Thymus (tissue), 14 donors: ENCODE measurements at places on chromosomes 2 and 18. TPM values are rescaled to one million over a fixed set of nuclear protein-coding genes. Genes with fewer than 3 reads are reported as not detected.

Gene KDM3A
- 53.4 TPM for total RNA-seq

DNA sequence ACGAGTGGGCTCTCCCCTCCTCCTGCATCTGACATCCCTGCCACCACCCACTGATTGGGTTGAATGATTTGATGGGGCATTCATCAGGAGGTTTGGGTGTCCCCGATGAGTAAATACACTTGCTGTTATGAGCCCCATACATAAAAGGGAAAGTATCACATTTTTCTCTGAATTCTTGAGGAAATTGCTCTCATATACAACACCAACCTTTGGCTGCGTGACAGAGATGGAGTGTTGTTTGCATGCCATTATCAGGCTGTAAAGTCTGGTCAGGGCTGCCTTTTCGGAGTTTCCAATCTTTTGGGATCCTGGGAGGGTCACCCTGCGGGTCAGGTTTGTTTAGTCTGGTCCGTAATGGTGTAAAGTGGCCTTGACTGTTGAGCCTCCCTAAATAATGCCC is 227.9 kb upstream of the SPRED2 start:
- no peaks in the 10 kb centered on the region for H3K4me1 ChIP-seq
- H3K36me3 ChIP-seq, result no peaks in the 10 kb centered on the region
- no peaks in the 10 kb centered on the region for H3K27me3 ChIP-seq
- DNase-seq, result no peak
- no peak overlapping the region for H3K4me3 ChIP-seq

DNA sequence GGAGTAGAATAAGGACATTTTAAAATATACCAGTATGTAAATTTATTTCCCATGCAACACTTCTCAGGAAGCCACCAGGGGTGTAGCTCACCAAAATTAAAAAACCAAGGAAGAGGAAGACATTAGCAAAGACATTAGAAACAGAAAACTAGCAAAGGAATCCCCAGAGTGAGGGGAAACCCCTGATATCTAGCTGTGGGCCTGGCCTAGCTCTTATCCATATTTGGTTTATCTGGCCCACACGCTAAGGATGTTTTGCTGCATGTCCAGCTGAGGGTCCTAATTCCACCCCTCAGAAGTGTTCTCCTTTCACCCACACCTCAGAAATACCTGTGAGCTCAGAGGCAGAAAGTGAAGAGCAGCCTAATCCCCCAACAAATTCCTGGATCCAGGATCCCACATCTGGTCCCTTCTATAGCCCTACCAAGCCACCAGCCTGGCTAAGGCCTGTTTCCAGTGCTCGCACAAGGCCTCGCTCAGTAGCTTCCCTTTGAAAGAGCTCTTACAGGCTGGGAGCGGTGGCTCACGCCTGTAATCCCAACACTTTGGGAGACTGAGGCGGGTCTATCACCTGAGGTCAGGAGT is 17.4 kb downstream of the OSBPL1A start:
- no peak overlapping the region for H3K27ac ChIP-seq
- H3K36me3 ChIP-seq, result no peaks in the 10 kb centered on the region
- no peak for DNase-seq
- H3K27me3 ChIP-seq, result no peaks in the 10 kb centered on the region
- no peak overlapping the region for H3K4me3 ChIP-seq

DNA sequence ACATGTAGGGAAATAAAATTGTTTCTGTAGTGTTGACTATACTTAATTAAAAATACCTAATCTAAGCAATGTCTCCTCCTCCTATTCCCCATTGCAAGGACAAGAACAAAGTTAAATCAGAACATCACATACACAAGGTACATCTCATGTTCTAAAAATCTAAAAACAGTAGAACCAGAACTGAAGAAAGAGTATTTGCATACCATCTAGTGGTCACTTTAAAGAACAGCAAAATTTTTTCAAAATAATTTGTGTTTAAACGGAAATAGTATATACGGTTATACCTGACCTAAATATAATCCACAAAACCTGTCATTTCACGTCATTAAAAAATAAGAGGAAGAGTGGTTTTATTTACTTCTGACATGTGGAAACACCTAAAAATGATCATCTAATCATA is 294.3 kb upstream of the KCNH7 start:
- H3K4me3 ChIP-seq, result no peak overlapping the region
- DNase-seq, result no peak
- no peaks in the 10 kb centered on the region for H3K36me3 ChIP-seq
- H3K27me3 ChIP-seq, result no peaks in the 10 kb centered on the region

DNA sequence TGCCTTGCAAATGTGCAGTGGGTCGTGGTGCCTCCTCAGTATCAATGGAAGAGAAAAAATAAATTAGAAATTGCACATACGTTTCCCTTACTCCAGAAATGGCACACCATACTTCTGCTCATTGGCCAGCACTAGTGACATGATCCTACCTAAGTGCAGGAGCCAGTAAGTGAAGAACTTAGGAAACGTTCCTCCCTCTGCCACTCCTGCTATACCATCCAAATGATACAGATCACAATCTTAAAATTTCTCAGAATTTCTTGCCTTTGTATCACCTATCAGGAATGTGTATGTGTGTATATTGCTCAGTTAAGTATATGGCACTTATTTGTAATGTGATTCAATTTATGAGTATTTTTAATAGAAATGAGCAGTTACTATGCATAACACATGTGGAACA is 237.0 kb upstream of the UBE2E3 start:
- H3K27ac ChIP-seq, result no peak overlapping the region
- no peaks in the 10 kb centered on the region for H3K27me3 ChIP-seq
- no peak for DNase-seq
- H3K36me3 ChIP-seq, result no peaks in the 10 kb centered on the region
- H3K4me1 ChIP-seq, result no peaks in the 10 kb centered on the region

GRCh38 chr2:185433824-185434223 is 304.8 kb upstream of the FSIP2 start:
- no peak overlapping the region for H3K4me3 ChIP-seq
- no peaks in the 10 kb centered on the region for H3K27me3 ChIP-seq
- H3K36me3 ChIP-seq, result no peaks in the 10 kb centered on the region
- no peak for DNase-seq
